MCF 10A (cell line): ENCODE measurements at places on chromosomes 16 and 17.
A peak's percentile ranks its signal among the peaks of the same experiment; 100 is the strongest.

GRCh38 chr16:59849716-59850115 is 1115.6 kb upstream of the GOT2 start:
- DNase-seq: no peak

GRCh38 chr16:79703066-79703465 is 102.5 kb upstream of the MAF start:
- no peak for DNase-seq

DNA sequence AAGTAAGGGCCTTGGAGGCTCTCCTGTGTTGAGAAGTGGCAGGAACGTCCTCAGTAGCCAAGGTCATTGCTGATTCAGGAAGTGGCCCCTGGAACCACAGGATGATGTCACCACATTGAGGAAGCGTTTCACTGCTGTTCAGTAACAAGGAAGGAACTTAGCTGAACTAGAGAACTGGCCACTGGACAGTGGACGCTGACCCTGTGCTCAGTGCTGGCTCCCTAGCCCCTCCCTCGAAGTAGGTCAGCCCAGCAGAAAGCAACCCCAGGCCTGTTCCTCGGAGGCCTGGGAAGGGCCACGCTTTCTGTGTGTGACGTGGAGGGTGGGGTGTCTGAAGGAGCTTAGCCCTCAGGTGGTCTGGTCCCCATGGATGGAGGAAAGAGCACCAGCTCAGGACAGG is 58.3 kb downstream of the B9D1 start:
- no peak for DNase-seq

DNA sequence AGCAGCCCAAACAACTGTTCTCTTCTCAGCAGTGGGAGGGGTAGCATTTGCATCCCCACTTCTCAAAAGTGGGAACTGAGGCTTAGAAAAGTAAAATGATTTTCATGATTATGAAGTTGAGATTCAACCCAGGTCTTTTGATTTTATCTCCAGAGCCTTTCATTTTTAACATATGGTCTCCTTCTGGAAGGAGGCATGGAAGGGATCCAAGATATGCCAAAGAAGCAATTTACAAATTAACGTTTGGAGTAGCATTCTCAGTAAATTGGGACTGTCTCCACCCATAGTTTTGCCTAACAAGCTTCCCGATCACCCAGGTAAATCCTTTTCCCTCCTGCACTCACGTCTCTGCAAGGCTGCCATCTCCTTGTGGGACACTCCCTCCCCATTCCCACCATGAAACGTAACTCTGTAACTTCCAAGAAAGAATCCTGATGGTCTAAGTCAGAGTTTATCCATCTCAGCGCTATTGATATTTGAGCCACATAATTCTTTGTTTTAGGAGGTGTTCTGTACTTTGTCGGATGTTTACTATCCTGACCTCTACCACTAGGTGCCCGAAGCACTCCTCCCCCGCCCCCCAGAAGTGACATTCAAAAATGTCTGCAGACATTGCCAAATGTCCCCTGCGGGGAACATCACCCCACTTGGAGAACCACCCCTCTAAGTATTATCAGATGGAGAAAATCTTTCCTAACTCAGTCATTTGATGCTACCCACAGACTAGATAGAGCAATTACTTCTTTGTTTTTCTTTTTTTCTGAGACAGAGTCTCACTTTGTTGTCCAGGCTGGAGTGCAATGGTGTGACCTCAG is 32.9 kb upstream of the NFAT5 start:
- no peak for DNase-seq

DNA sequence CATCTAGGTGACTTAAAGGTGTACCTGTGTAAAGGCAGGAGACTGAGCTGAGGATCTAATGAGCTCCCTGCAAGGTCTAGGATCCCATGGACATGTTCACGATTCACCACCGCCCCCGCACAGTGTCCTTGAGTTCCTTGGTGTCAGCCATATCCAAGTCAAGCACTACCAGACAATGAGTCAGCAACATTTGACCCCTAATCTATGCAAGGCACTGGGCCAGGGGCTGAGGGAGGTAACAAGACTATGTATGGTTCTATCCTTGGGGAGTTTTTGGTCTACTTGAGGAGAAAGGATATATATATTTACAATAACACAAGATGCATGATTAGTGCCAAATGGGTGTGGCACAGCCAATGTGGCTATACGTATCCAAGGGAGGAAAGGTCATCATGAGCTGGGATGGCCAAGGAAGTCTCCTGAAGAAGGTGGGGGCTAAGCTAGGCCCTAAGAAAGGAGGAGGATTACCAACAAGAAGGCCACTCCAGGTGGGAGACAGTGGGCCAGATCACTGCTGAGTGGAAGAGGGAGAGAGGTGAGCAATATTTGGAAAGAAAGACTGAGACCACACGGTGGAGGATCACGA is 35.0 kb downstream of the ITGB3 start:
- DNase-seq: peak; percentile 57

DNA sequence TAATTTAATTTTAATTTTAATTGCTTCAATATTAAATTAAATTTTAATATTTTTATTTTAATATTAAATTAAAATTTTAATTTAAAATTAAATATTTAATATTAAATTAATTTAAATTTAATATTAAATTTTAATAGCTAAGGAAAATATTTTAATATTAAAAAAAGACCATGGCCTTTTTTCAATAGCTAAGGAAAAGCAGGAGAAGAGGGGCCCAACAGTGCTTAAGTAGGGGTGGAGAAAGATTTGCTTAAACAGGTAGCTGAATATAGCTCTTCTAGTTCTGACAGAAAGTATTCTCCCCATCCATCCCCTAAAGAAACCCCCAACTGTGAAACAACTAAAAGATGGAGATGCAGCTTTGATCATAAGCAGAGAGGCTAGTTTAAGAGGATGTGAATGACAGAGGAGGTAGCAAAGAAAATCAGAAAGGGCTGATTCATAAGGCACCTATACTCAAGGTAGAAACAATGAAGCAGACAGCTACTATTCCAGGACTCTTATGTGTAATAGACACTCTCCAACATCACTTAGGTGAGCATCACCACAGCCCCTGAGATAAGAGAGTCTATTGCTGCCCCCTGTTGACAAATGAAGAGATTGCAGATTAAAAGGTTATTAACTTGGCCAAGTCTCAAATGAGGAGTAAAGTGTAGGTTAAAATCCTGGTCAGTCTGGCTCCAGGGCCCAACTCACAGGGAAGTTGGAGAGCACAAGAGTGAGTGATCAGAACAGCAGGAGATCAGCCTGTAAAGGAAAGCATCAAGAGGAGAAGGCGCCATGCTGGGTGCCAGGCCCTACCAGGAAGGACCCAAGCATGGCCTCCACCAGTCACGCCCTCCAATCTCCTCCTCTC is 7.8 kb upstream of the RNASEK start:
- DNase-seq: peak; percentile 82

DNA sequence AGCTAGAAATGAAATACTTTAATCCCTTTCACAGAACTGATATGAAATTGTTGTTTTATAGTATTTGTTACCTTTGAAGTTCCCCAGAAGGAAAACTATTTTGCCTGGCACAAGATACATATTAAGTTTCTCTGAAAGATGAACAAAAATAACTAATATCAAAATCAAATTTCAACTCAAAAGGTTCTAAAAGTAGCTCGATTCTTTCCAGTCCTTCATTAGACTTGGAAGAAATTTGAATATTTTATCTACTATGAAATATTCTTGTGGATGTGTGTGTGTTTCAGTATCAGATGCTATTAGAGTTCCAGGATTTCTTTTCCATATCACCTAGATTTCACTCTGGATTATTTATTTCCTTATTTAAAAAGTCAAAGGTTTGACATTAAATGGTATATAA is 3.6 kb upstream of the AATF start:
- DNase-seq: no peak

DNA sequence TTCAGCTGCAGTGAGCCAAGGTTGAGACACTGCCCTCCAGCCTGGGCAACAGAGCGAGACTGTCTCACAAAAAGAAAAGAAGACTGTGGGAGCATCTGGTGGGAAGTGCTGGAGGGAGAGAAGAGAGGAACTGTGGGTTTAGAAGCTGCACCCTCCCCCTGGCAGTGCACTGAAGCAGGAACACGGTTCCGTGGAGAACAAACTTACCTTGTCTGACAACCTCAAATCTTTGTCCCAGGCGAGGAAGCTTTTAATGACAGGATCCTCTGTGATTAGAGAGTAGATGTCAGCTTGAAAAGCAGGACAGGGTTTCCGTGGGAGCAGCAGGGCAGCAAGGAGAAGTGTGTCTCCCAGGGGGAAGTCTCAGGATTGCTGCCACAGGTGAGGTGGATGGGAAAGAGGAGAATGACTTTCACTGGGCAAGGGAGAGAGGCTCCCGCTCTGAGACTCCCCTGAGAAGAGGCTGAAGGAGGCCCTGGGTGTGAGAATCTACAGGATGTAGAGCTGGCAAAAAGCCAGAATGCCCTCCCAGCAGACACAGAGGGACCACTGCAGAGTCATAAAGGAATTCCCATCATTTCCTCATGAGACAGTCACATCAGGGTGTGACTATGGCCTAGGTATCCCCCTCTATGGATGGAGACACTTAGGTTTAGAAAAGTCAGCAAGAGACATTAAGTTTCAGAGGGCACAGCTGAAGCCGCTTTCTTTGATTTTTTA is 22.9 kb downstream of the PRR11 start:
- no peak for DNase-seq

DNA sequence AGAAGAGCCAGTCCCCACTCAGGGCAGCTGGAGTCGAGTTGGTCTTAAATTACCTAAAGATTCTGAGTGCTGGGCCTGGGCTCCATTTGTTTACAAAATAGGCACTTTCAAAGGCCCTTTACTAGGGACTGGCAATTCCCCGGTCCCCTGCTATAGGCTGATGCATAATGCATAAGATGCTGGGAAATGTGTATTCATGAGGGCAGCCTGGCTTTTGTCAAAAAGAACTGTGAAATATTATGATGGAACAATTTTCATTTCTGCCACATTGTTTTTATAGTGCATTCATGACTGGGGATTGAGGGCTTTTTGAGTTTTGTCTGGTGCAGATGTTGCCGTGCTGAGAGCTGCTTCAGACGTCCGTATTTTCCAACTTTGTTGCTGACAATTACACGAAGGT is 617.0 kb upstream of the CDH5 start:
- no peak for DNase-seq

DNA sequence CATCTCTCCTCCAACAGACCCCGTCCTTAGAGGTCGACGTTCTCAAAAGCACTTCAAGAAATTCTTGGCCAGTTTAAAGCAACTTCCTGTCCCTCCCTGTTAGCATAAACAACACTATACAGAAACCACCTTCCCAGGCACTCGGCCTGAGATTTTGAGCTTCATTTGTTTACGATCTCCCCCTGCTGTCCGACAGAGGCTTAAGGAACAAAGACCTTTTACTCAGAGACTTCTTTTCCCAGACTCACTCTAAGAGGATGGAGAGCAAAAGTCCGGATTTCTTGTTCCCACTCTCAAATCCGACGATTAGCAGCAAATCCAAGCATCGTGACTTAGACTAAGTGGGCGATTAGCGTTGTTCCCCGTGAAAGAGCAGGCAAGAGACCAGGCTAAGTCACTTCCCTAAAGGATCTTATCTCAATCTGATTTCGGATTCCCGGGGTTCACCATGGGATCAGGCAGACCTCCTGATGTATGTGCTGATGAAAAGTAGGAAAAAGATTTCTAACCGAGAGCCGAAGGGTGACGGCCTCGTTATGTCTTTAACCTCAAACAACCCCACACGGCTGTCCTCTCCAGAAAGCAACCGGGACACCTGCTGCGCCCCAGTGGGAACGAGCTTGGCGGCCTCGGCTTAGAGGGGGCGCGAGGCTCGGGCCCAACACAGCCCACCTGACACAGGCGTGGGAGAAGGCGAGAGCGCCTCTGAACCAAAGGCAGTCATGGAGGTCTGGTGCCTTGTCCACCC is 598 bp downstream of the INPP5K start:
- peak; percentile 87 for DNase-seq
